ENCODE measurements at places on chromosomes 5 and 9.

DNA sequence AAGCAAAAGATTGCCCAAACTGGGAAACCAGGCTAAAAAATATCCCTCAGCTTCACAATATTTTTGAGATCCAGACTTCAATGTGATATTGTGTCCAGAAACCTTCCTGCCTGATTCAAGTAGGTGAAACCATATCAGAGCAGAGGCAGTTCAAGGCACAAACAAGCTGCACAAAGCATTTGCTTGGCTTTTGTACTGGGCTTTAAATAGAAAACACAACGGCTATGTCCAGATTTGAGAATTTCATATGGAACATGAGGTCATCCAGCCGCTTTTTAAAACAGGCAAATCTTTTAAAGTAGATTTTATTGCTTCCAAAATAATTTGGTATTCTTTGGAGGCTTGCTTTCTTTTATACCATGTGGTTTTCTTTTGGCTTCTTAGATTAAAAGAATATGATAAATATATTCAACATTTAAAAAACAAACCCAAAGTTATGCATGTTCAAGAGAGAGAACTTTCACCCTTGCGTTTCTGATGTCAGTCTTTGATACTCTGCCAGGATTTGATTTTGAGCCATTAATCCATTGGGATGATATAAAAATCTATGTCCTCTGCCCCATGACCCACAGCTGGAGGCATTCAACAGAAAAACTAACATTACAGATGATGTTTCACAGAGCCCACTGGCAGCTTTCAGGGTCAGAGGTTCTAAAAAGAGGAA is 29.0 kb upstream of the CCDC112 start:
- DNase-seq: no peak

DNA sequence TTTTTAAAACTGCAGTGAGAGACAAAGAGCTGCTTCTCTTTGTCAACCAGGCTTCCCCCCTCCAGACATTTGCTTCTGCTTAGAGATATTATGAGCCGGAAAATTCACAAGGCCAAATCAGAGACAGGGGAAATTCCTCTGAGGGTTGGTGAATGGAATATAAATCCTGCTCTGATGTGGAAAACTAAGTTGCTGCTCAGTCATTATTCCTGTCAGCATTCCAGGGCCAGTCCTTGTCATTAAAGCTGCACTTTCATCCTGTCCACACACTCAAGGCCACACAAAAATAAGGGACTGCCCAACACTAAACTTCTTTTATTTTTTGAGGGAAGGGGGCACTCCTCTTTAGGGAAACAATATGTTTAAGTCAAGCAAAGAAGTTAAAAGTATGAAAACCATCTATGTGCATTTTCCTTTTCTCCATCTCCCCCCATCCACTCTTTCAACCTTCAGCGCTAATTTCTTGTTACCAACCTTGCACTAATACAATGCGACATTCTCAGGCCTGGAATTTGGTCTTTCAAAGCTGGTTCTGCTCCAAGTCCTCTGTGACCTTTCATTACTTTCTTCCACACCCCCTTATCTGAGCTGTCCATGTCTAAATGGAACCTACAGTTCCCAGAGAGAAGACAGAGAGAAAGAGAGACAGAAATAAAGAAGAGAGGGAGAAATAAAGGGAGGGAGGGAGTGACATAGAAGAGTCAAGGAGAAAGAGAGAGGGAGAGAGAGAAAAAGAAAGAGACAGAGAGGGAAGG is 118.9 kb upstream of the S1PR3 start:
- DNase-seq: no peak

- no peak for DNase-seq
Measured at GRCh38 chr5:159175547-159175946, 33.8 kb downstream of the RNF145 start.

DNA sequence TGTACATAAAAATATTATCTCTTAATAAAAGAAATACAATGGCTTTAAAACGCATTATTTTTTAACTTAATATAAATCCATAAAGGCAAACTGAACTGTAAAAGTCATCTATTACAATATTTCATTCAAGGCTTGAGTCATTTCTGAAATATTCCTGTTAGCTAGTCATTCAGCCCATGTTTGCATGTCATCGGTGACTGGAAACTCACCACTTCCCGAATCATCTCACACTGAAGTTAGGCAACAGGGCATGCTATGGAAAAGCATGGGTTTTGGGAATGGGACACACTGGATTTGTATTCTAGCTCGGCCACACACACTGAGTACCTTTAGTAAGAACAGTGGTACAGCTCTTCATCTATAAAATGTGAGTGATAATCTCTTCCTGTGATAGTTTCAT is 691.1 kb upstream of the C9orf72 start:
- no peak for DNase-seq

DNA sequence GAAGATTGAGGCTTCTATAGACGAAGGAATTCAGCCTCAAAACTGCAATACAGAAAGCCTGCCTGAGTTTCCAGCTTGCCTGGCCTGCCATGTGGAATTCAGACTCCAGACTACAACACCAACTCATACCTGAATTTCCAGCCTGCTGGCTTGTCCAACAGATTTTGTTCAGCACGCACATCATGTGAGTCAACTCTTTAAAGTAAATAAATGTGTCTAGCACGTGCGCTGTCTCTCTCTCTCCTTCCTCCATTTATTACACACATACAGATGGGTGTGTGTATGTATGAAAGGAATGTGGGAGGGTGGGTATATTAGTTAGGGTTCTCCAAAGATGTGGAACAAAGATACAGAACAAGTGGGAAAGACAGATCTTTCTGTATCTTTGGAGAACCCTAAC is 82.4 kb upstream of the TAS2R1 start:
- DNase-seq: no peak

DNA sequence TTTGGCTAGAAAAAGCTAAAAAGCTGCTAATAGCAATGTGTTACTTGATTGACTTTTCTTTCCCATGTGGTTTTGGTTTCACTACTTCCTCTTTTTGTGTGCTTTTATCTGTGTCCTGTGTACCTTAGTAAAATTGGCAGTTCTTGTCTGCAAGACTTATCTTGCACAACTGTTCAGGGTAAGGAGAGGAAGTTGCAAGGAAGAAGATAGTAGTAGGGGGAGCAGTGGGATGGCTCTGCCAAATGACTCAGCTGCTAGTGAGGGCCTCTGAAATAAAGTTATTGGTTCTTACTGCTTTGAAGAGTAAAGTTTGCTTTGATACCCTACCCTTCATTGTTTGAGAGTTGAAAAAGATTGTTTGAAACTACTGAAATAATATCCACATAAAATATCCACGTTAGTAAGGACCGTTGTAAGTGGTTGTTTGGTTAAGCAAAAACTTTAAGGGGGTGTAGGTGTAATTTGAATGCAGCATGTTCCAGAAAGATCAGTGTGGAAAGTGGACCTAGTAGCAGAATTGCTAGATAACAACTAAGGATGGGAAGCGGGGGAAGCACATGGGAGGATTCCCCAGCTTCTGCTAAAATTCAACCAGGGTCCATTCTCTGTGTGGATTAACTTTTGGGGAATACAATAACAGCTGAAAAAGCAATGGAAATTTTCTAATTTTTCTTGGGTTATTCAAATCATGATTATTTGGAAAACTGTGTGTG is 123.5 kb downstream of the SCAMP1 start:
- no peak for DNase-seq

GRCh38 chr9:88044200-88044599 is 69.9 kb upstream of the CDK20 start:
- DNase-seq: no peak

DNA sequence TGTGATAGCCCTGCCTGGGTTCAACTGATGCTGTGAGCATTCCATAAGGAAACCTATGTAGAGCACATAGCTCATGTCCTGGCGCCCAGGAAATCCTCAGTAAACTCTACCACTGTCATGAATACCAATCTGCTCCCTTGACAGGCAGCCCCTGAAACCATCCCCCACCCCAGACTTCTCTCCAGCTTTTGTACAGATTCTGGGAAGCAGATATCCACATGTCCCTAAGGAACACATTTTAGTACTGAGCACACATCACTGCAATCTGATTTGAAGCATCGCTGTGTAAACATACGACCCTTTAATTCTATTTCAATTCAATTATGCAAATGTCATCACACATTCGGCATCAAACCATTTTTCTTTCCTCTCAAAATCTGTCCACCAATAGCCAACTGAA is 89.5 kb upstream of the FSTL4 start:
- no peak for DNase-seq

- DNase-seq: no peak
Measured at GRCh38 chr9:77014597-77015263, 4.7 kb upstream of the FOXB2 start.

GRCh38 chr9:77433675-77434445 is 214.3 kb downstream of the GNA14 start:
- peak; percentile 28 for DNase-seq

- DNase-seq: no peak
Measured at GRCh38 chr5:16525651-16526050, 60.1 kb upstream of the ZNF622 start.

- no peak for DNase-seq
Measured at GRCh38 chr9:6829027-6829426, 71.3 kb downstream of the KDM4C start.

DNA sequence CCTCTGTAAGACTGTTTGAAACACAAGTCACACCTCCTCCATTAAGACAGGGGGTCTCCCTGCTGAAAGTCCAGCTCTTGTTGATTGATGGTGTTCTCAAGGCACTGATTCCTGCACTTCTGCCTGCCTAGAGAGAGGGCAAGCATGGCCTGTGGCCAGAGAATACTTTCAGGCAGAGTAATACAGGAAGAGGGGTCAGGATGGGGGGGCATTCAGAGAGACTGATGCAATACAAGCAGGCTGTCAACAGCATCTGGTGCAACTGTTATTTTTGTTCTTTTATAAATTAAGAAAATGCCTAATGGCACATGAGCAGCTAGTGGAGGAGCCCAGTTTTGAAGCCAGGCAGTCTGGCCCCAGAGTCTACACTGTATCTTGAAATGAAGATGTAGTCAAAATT is 302.2 kb downstream of the DIRAS2 start:
- DNase-seq: no peak

GRCh38 chr5:72633649-72634048 is 126.4 kb upstream of the ZNF366 start:
- DNase-seq: no peak

DNA sequence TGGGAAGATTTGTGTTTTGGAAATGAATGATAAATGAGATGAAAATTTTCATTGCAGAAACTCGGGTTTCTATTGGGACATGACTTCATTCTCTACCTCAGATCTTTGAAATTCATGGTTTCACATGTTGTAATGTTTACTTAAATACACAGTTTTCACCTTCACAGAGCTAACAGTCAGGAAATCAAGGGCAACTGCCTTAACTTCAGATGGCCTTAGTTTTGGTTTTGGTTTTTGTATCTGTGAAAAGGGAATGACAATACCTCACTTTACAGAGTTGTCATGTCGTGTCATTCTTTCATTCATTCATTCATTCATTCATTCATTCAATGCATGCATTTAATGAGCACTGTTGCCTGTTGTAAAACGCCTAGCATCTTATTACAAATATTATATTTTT is 41.9 kb downstream of the NIM1K start:
- no peak for DNase-seq

DNA sequence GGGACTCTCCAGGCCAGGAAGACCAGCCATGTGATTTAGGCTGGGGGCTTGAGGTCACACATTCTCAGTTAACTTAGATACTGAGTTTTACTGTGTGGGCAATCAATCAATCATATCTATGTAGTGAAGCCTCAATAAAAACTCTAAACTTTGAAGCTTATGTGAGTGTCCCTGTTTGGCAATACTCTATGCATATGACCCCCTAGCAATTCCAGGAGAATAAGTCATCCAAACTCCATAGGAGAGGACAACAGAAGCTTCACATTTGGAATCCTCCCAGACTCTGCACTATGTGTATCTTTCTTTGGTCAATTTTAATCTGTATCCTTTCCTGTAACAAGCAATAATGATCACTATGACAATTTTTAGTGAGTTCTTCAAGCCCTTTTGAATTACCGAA is 216.8 kb upstream of the RGMB start:
- DNase-seq: no peak

- no peak for DNase-seq
Measured at GRCh38 chr9:124969401-124969800, 28.5 kb upstream of the GOLGA1 start.

DNA sequence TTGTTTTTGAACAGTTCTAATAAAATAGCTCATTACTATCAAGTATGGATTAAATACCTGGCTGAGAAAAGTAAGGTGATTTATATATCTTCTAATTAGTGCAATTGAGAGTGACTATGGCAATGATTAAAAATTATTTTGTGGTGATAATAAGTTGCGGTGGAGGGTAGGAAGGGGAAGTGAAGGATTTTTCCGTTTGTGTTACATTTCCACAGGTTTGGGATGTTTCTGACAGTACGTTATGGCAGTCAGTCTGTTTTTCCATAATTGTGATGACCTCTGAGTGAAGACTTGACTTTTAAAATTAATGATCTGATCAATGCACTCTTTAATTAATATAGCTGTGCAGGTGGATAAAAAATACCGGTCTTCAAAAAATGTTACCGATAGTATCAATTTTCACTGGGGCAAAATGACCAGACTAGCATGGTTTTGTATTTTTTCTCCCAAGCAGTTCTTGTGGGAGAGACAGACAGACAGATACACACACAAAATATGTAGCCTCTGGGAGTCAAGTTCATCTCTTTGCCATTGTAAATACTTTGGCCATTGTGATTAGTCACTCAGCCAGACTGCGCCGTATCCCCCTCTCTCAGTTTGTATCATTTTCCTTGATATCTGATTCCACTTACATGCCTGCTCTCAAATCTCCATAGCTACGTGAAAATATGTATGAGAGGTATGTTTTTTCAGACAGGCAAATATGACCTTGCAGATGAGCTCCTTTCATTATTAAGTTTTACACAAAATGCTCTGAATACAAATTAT is 60.2 kb downstream of the ARHGAP26 start:
- no peak for DNase-seq

Data from stimulated activated CD4-positive, alpha-beta T cell treated with anti-CD3 and anti-CD28 coated beads, Interleukin-2, amount 100 ng/mL, for 48 hours (primary cell).